Hypothalamus (tissue), 51 donors: ENCODE measurements at places on chromosomes 16 and 17.
A peak's percentile ranks its signal among the peaks of the same experiment; 100 is the strongest.

GRCh38 chr17:16926061-16926511, 45.8 kb downstream of the TNFRSF13B start:
- DNase-seq: no peak

- DNase-seq: no peak
Measured at GRCh38 chr16:46836534-46837530, 5.9 kb upstream of the C16orf87 start.

- no peak for DNase-seq
Measured at GRCh38 chr16:25896411-25896810, 204.7 kb downstream of the HS3ST4 start.

DNA sequence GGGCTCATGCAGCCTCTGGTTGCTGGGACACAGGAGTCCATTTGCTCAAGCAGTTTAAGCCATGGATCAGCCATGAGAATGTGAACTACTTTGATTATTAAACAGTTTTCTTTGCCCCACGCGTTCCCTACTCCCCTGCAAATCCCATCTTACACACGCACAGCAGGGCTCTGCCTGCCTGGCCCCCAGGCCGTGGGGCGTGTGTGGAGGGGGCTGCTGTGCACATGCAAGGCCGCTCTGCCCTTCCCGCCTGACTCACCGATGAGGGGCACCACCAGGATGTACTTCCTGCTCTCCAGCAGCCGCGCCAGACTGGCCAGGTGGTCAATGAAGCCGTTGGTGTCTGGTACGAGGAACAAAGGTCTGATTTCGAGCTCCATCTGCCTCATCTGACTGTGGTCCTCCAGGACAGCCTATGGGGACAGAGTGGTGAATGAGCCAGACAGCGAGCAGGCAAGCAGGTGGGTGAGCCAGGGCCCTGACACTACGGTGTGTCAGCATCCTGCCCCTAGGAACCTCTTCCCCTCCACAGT, 13.7 kb downstream of the HIC1 start:
- no peak for DNase-seq

- no peak for DNase-seq
Measured at GRCh38 chr16:68076560-68076959, 8.6 kb upstream of the NFATC3 start.

DNA sequence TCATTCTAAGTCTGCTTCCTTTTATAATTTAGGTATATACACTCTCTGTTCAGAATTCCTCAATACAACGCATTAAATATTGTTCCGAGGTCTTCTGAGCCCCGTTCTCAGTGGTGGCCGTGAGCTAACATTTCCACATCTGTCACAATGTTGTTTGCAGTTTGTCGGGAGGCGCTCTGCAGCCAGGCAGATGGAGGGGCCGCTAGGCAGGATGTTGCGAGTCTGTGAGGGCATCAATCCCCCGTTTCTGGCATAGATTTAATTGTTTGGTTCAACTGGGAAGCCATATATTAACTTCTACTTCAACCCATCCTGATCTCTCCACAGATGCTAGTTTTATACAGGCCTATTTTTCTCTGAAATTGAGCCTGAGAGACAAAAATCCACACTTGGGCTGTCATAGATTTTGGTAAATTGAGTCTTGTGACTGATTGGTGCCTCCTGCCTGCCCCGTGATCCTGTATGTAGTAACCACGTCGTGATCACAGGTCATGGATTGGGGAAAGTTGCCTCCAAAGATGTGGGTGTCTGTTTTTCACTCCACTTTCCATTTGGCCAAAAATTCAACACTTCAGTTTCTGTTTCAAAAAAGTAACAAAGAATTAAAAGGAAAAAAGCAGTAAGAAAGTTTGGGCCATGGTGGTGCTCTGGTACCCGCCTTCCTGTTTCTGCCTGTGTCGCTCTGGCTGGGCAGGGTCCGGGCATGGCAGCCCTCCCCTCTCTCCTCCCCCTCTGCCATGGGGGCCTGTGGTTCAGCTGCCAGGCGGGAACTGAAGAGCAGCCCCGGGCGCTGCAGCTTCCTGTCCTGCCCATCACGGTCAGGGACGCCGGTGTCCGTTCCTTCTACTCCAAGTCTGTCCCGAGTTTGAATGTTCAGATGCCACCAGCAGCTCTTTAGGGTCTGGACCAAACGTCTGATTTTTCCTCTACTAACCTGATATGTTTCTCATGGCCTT, 41.5 kb downstream of the RPTOR start:
- DNase-seq: no peak

GRCh38 chr16:12573730-12574383, 229.8 kb downstream of the CPPED1 start:
- peak; percentile 16 for DNase-seq

GRCh38 chr17:77419095-77419494, 278.3 kb downstream of the SEC14L1 start:
- no peak for DNase-seq

- no peak for DNase-seq
Measured at GRCh38 chr17:55314061-55314783, 49.5 kb downstream of the HLF start.

DNA sequence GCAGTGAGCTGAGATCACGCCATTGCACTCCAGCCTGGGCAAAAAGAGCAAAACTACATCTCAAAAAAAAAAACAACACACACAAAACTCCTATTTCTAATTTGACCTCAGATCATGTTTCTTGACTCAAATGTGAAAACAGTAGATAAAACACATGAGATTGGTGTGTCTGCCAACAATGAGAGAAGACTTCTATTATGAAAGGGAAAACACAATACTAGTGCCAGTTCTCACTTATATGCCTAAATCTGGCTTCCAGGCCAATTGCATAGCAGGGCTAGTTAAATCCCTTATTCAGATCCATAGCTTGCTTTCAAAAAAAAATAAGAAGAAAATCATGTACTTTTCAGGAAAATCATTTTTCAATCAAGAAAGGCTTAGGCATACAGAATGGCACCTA, 39.4 kb downstream of the AP1G1 start:
- DNase-seq: no peak

- DNase-seq: no peak
Measured at GRCh38 chr16:14240964-14241363, 169.8 kb downstream of the MRTFB start.

DNA sequence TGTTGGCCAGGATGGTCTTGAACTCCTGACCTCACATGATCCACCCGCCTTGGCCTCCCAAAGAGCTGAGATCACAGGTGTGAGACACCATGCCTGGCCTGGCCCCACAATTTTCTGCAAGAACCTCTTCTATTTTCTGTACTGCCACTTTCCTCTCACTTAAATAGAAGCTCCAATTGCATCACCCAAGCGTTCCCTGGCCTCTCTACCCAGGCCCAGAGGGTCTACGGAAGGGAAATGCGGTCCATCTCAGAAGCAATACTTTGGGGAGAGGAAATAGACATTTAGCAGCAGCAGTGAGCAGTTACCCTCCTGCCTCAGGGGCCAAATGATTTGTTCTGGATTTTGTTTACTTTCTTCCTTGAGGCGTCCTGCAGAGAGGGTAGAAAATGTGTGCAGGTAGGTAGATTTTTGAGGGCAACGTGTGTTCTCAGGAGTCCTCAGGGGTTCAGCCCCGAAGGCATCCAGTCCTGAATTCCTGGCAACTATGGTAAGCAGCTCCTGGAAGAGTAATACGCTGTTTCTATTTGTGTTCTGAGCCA, 11.0 kb downstream of the SLC6A4 start:
- DNase-seq: no peak

- no peak for DNase-seq
Measured at GRCh38 chr16:64586781-64587180, 535.1 kb downstream of the CDH11 start.

DNA sequence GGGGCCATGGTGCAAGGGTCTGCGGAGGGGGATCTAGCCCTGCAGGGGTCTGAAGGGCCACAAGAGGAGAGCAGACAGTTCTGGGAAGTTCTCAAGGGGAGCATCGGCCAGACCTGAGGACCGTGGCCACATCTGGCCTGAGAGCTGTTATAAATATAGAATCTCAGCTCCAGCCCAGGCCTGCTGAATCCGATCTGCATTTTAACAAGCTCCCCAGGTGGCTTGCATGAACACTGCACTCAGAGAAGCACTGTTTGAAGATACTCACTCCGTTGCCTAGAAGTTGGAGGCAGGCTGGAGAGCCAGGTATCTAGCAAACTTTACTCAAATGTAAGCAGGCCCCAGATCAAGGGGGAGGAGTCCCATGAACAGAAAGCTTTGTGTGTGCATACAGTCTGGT, 61.3 kb downstream of the NKD1 start:
- no peak for DNase-seq

DNA sequence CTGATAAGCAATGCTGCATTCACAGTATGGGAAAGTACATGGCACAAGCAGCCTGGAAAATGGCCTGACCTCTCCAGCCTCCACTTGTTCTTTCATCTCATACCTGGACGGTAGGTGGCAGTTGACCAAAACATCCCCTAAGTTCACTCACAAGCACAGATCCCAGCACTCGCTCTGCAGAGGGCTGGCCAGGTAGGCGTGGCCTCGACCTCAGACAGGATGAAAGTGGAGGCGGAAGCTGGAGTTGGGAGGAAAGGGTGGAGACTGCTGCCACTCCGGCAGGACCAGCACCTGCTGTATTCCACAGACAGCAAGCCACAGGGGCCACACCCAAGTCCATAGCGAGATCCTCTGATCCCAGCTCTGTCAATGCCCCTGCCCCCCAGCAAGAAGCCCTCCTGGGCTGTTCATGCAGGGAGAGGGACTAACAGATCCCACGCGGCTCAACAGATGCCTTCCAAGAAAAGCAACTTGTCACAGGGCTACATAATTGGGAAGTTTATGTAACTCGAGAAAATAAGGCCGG, 31.3 kb downstream of the ZCCHC14 start:
- DNase-seq: no peak

DNA sequence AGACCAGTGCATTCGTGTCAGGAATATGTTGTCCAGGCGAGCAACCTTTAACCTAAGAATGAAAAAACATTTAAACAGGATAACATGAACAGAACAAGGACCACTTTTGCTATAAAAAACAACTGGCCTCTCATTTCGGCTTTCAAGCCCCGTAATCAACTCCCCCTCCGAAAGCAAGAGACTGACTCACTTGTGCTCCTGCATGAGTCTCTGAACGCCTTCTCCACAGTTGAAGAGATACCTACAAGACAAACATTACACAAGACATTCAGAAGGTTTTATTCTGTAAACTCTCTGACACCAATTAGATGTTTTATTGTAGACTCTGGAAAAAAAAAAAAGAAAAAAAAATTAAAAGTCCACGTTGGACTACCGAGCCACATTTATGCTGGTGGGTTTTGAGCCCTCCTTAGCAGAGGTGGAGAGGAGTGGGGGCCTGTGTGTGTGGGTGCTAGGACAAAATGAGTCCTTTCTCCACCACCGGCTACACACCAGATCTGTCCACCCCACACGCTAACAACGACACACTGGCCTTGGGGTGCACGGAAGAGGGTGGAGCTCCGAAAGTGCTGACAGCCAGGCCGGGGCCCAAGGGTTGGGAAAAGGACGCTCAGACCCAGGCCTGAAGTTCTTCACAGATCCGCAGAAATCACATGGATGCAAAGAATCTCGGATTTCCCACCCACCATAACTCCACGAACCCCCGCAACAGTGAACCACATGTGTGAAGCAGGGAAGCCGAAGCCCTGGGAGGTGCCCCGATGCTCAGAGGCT, 759 bp downstream of the ELAC2 start:
- DNase-seq: no peak

GRCh38 chr17:71331754-71332325, 789.0 kb upstream of the SOX9 start:
- no peak for DNase-seq

DNA sequence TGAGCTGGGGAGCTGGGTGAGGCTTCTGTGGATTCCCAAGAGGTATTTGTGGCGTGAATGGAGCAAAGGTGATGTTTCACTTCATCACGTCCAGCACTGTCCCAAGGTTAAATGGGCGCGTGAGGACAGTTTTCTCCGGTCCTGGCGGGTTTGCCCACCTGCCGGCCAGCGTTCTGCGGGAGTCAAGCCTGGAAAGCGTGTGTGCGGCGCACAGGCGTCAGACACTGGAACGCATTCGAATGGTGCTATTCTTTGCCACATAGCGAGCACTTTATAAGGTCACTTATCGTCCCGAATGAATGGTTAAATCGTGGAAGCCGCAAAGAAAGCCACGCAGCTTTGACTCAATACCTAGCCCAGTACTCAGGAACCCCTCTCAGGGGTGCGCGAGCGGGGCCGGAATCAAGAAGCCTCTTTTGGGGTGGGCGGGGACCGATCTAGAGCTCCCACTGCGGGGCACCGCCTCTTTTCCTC, 446 bp upstream of the PSMD11 start:
- no peak for DNase-seq

DNA sequence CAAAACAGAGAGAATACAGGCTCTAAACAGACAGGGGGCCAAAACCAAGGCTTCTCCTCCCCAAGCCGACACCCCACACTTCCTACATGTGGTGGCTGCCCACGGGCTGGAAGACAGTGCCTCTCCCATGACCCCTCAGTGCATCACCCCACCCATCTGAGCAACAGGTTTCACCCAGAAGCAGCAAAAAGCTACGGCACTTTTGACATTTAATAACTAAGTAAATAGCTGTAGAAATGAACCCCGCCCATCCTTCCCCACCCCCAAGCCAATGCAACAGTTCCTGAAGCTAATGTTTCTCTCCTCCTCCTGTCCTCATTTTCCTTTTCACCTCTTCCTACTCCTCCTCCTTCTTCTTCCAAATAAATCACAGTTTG, 9.9 kb upstream of the SOX9 start:
- DNase-seq: no peak

GRCh38 chr17:70254735-70255460, 85.6 kb downstream of the KCNJ2 start:
- DNase-seq: no peak

DNA sequence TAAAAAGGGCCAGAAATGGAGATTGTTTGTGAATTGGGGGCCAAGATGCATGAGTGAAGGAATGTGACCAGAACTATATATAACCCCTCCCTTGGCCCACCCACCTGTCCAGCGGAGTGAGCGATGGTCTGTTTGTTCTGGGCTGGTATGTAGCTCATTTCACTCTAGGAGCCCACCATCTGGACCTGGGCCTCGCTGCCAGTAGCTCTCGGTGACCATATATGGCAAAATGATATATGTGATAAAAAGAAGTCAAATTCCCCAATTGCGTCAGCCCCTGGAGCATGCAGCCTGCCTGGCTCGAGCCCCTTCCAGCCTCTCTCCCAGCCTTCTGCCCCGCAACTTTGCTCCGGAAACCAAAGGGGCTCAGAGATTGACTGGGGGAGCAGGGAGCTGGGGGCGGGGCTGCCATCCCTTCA, 47.3 kb downstream of the CCDC42 start:
- no peak for DNase-seq
